Bronchus fibroblast of lung (primary cell): ENCODE measurements at places on chromosomes 1 and 21. TPM values are rescaled to one million over a fixed set of nuclear protein-coding genes. Genes with fewer than 3 reads are reported as not detected.

The CSF3R gene
- not detected in 2 replicates for total RNA-seq

The CPLANE2 gene
- 16.6 and 31.6 TPM in 2 replicates for total RNA-seq

The UBXN10 gene
- under 0.01 TPM in 2 replicates for total RNA-seq

The MTHFR gene
- total RNA-seq, result 13.8 and 15.3 TPM in 2 replicates

The TEDDM1 gene
- not detected in 2 replicates for total RNA-seq

The REN gene
- total RNA-seq, result 0.15 and 0.67 TPM in 2 replicates

The CRYBG2 gene
- total RNA-seq, result 1.3 TPM in 1 of 2 replicates, not detected in the other

The NPHS2 gene
- not detected in 2 replicates for total RNA-seq
